Hindlimb muscle (tissue), 1 donor: ENCODE measurements at places on chromosomes 4 and X. TPM values are rescaled to one million over a fixed set of nuclear protein-coding genes. Genes with fewer than 3 reads are reported as not detected.

Gene ADAMTS3
- 1.6 TPM for polyA plus RNA-seq

Gene PRDM8
- 17.1 TPM for polyA plus RNA-seq

Gene NWD2
- not detected for polyA plus RNA-seq

Gene SPANXB1
- not detected for polyA plus RNA-seq

- no peak for DNase-seq
Observed at GRCh38 chr4:143512978-143513313, 556 bp upstream of the SMARCA5 start.

DNA sequence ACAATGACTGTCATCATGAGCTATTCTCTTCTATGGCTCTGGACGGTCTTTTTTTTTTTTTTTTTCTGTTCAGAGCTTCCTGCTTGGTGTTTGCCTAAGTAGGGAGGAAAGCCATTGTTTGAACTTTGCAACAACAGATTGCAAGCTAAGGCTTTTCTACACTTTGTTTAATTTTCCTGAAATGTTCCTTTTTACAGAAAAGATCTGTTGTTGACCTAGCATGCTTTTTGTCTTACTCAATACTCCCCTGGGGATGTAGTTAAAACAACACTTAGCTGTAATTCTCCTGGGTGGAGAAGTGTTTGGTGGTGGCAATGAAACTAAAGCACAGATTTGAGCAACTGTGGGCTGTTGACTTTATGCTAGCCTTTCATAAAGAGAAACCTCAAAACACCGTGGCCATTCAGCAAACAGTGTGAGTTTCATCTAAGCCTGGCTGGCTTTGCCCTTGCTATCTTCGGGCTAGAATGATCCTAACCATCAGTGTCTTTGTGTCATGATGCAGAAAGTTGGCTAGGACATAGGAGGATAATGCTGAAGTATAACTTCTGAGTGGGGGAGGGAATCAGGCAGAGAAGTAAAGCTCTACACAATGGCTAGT is 110.5 kb downstream of the ANXA3 start:
- DNase-seq = no peak

- DNase-seq = no peak
Observed at GRCh38 chrX:14015941-14016340, 13.8 kb downstream of the GEMIN8 start.

- no peak for DNase-seq
Observed at GRCh38 chr4:119550857-119551532, 77.6 kb downstream of the PDE5A start.

GRCh38 chrX:2974961-2975360 is 31.4 kb upstream of the ARSH start:
- no peak for DNase-seq

DNA sequence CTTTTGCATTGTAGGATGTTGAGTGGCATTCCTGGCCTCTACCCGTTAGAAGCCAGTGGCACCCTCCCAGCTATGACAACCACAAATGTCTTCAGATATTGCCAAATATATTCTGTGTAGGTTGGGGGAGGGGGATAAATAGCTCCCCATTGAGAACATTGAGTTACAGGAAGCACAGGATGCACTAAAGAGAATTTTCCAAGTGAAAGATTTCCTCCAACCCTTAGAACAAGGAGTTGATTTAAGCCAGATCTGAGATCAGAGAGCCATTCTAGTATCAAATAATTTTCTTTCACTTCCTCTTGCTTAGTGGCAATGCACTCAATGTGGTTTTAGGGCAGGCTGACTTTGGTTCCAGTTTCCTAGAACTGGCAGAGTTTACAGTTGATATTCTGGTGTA is 436.6 kb downstream of the C4orf33 start:
- no peak for DNase-seq

- DNase-seq = no peak
Observed at GRCh38 chr4:158826057-158826456, 57.2 kb downstream of the FNIP2 start.

DNA sequence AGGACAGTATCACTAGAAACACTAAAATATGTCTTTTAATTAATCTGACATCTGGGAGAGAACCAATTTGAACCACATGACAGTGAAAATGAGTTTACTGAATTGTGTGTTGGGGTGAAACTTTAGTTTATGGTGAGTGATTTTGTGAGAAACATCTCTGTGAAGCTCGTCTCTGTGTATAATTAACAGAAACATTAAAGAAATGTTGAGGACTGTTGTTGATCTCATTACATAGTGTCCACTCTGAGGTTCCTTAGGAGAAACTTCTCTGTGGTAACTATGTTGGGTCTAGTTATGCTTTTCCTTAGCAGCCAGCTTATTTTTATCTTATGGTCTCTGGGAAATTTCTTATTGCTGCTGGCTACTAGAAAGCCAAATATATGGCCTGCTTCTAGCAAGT is 15.8 kb downstream of the FGF2 start:
- DNase-seq = no peak

DNA sequence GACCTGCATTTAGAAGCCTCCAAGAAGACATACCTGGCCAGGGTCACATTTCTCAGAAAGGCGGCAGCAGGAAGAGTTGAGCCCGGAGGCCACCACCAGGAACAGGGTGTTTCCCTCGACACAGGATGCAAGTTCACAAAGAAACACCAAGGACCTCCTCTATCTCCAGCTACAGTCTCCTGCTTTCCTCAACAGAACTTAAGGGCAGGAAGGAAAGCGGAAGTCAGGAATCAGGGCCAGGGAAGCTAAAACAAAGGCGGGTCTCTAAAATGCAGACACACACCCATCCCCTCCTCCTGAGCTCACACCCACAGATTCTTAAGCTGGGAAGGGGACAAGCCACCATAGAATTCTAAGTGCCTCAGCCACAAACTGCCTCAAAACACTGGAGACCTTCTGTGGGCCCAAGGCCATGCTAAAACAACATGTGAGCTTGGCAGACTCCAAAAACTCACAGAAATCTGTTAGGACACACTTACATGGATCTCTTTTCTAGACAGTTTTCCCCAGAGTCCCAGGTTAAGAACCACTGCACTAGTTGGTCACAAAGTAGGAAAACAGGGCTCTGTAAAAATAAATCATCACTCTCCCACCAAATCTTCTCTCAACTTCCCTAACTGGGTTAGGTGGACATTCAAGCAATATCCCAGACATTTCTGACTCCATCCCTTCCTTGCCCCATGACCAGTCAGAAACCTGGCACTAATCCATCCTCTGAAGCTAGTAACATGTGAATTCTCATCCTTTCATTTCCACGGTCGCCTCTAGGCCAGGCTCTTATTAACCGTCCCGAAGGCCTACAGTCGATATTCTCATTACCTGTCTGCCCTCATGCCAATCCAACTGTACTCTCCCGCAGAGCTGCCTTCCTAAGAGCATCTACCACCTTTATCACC is 163.2 kb downstream of the APBB2 start:
- DNase-seq = no peak

- no peak for DNase-seq
Observed at GRCh38 chr4:140095694-140096482, 58.1 kb downstream of the MAML3 start.

GRCh38 chr4:76540486-76540885 is 105.5 kb downstream of the SHROOM3 start:
- no peak for DNase-seq

DNA sequence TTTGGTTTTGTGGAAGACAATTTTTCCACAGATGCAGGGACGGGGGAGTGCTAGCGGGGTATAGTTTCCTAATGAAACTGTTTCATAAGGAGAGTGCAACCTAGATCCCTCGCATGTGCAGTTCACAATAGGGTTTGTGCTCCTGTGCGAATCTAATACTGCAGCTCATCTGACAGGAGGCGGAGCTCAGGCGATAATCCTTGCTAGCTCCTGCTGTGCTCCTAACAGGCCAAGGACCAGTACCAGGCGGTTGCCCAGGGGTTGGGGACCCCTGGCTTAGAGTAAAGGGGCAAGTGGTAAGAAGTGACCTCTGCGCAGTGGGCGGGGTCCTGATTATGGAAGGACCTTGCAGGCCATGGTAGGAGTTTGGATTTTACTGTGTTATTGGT is 3.8 kb downstream of the SCML1 start:
- DNase-seq = no peak

GRCh38 chrX:54794028-54794427 is 4.0 kb downstream of the ITIH6 start:
- DNase-seq = peak; percentile 66

GRCh38 chr4:60384516-60384915 is 815.6 kb upstream of the ADGRL3 start:
- DNase-seq = no peak

GRCh38 chr4:25937801-25938200 is 23.8 kb downstream of the SMIM20 start:
- DNase-seq = no peak

DNA sequence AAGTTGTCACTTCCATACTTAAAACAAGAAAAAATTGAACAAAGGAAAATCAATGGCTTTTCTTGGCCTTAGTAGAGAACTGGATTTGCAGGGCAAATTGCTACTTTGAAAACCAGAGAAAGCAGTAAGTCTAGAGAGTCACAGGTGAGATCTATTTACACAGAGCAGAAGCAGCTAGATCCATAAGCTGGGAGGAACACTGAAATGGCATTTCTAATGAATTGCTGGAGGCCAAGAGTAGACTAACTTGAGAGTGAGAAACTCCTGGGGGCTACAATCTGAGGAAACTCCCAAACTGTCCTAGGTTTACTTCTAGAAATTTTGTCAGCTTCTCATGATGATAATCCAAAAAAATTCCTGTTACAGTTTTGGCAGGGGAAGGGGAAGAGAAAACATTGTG is 133.3 kb downstream of the SPCS3 start:
- DNase-seq = no peak

GRCh38 chr4:145945431-145946155 is 7.0 kb upstream of the ZNF827 start:
- DNase-seq = no peak

GRCh38 chrX:9379697-9380551 is 84.9 kb upstream of the TBL1X start:
- no peak for DNase-seq

DNA sequence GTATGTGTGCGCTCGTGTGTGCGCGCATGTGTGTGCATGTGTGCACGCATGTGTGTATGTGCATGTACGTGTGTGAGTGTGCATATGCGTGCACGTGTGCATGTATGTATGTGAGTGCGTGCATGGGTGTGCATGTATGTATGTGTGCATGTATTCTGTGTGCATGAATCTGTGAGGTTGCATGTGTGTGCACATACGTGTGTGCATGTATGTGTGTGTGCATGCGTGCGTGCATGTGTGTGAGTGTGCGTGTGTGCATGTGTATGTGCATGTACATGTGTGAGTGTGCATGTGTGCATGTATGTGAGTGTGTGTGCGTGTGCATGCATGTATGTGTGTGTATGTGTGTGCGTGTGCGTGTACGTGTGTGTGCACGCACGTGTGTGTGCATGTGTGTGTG is 241.5 kb downstream of the SHOX start:
- DNase-seq = no peak

DNA sequence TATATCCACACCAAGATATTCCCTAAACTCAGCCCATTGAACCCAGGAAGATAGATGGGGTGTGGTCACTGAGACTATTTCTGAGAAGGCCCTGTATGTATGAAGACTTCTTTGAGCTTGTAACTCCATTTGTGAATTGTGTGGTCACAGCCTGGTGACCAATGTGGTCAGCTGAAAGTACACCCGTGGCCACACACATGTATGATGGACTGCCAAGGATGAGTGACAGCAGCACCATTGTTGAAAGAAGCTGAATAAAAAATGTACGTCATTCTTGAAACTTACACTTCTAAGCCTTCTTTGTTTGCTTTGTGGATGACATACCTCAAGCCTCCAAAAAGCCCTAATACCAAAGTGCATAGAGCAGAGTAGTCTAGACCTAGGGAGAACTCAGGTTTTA is 581.4 kb downstream of the RAB28 start:
- no peak for DNase-seq

GRCh38 chr4:38559374-38559773 is 104.6 kb upstream of the KLF3 start:
- DNase-seq = no peak

DNA sequence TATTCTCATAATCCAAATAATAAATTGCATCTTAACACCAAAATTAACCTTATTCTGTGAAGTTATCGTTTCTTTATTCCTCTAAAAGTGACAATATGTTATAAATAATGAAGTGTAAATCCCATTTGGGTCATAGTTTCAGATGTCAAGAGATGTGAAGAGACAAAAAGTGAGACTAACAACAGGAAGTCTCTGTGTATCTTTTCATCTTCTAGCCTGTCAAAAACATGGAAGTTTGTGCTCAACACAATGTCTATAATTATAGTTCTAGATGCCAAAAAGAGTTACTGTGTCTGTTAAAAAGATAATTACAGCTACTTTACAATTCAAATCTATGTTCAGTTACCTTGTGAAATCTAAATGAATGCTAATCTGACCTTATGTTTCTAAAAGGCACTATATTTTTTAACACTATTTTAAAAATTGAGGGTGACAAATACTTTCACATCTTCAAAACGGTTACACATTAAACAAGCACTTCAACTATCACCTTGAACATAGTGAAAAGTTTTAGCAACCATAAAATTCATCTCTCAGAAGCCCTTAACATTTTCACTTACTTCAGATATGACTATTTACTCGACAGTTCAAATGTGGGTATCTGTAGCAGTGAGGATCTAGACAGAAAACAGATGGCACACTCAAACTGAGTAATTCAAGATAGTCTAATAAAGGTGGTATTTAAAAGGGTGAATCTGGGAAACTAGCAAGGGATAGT is 509.8 kb downstream of the ARAP2 start:
- no peak for DNase-seq

DNA sequence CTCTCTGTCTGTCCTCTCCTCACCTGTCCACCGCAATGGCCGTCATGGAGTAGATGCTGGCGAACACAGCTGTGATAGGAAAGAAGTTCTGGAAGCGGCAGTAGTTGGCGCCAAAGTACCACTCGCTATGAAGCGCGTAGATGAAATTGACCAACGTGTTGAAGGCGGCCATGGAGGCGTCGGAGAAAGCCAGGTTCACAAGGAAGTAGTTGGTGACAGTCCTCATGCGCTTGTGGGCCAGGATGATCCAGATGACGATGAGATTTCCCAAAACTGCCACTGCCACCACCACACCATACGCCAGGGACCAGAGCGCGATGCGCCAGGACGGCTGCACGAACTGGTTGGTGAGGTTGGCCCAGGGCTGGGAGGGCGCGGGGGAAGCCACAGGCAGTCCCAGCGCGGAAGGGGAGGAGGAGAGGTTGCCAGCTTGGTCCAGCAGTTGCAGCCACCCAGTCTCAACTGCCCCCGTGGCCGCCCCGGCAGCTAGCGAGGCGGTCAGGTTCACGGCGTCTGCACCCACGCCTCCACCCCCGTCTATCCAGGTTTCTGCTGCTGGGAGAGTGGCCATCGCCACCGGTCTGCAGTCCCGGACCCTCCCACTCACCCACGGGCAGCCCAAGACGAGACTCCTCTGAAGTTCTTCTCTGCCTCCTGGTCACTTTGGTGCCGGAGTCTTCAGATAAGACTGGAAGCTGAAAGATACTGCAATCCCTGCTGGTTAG is 518 bp downstream of the TACR3 start:
- peak; percentile 34 for DNase-seq

DNA sequence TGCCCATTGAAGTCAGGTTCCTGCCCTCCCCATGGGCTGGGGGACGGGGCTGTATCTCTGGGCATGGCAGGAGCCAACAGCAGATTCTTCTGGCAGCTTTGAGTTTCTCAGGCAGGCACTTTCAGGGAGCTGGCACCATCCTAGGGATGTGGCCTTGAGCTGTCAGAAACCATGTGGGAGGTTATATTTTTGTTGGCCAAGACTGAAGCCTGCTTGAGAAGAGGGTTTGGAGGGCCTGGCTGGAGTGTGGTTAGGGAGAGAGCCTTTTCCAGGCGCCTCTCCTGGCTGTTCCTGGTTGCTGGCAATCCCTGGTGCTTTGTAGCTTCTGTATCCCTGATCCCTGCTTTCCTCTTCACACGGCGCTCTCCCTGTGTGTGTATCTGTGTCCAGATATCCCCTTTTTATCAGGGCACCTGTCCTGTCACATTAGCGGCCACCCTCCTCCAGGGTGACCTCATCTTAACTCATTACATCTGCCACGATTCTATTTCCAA is 30.6 kb upstream of the SORCS2 start:
- DNase-seq = no peak
